ENCODE measurements at places on chromosomes 2 and 18. TPM values are rescaled to one million over a fixed set of nuclear protein-coding genes. Genes with fewer than 3 reads are reported as not detected.

Gene POMC
- polyA plus RNA-seq: 2.5 TPM

Gene SLC25A12
- 27.7 TPM for polyA plus RNA-seq

Gene ZFAND2B
- 21.0 TPM for polyA plus RNA-seq

Gene RNF144A
- 20.7 TPM for polyA plus RNA-seq

Gene SKA1
- 2.6 TPM for polyA plus RNA-seq

Gene PAIP2B
- polyA plus RNA-seq: 5.1 TPM

Gene RAB11FIP5
- polyA plus RNA-seq: 13.0 TPM

Gene PPP1R1C
- polyA plus RNA-seq: 0.34 TPM

Gene USP40
- 21.3 TPM for polyA plus RNA-seq

Gene HOXD4
- polyA plus RNA-seq: 8.9 TPM

Gene GAD1
- polyA plus RNA-seq: 0.83 TPM

Gene NEURL3
- 0.19 TPM for polyA plus RNA-seq

Gene ANKRD62
- not detected for polyA plus RNA-seq

Gene PAX3
- polyA plus RNA-seq: 1.5 TPM

Gene TTN
- polyA plus RNA-seq: 322 TPM

Gene IL1R1
- polyA plus RNA-seq: 8.4 TPM

Gene G6PC2
- polyA plus RNA-seq: not detected

Gene FABP1
- 0.48 TPM for polyA plus RNA-seq

Gene CD8B2
- polyA plus RNA-seq: 0.04 TPM

Gene CKAP2L
- 6.4 TPM for polyA plus RNA-seq
